Astrocyte (in vitro differentiated cells and primary cell): ENCODE measurements at places on chromosomes 11 and 22.
A peak's percentile ranks its signal among the peaks of the same experiment; 100 is the strongest.

GRCh38 chr11:103601225-103601846 lies 435.1 kb upstream of the DDI1 start:
- peak; percentile 38 for DNase-seq

- no peak for DNase-seq
Observed at GRCh38 chr11:43504316-43504950, 145.7 kb downstream of the TTC17 start.

DNA sequence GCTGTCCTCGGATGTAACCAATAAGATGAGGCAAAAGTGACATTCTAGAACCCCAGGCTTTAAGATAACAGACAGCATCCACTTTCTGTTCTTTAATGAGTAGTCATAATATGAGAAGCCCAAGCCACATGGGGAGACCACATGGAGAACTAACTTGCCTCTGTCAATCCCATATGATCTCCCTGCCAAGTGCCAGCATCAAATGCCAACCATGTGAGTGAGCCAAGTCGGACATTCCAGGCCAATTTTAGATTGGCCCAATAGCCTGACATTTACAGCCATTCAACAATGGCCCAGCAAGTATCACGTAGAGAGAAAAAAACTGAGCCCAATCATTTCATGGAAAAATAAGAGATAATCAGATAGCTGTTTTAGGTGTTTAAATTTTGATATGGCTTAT lies 2048.3 kb upstream of the RAG2 start:
- DNase-seq = no peak

DNA sequence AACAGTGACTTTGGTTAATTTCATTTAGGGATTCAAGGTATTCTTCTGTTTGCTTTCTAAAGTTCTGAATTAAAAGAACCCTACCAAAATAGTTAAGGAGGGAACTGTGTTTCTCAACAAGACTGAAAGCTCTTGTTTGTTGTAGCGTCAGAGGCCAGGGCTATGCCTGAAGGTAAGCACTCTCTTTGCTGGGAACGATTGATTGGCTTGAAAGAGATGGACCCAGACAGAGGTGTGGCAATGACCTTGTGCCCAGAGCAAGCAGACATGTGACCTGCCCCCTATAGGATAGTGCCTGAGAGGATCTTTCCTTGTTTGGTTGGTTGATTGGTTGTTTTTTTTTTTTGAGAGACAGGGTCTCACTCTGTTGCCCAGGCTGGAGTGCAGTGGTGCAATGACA lies 68.3 kb upstream of the CECR2 start:
- no peak for DNase-seq

- DNase-seq = peak; percentile 26
Observed at GRCh38 chr11:107898270-107898669, 30.0 kb upstream of the RAB39A start.

- DNase-seq = no peak
Observed at GRCh38 chr11:75478783-75479596, 46.0 kb upstream of the KLHL35 start.

- no peak for DNase-seq
Observed at GRCh38 chr11:32139896-32140520, 49.1 kb downstream of the RCN1 start.

DNA sequence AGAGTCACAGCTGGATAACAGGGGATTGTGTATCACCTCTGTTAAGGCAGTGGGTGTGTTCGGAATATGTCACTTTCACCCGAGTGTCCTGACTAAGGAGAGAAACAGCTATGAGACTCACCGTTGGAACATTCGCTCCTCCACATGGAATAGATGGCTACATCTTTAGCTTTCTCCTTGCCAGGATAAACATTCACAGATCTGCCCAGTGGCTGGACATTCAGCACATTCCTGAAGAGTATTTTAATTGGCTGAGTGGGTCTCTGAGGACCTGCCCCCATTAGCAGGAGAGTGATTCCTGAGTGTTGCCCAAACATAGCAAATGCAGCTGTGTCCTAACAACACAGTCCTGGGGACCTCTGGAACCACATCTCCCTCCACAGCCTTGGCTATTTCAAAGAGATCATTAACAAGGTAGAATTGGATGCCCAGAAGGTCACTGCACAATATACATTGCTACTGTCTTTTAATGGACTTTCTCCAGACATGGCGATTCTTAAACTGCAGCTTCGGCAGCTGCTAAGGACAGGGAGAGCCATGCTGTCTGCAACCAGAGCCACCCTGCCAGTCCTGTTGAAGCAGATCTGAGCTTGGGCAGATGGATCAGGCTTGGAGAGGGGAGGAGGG lies 435.0 kb upstream of the CADM1 start:
- peak; percentile 94 for DNase-seq

DNA sequence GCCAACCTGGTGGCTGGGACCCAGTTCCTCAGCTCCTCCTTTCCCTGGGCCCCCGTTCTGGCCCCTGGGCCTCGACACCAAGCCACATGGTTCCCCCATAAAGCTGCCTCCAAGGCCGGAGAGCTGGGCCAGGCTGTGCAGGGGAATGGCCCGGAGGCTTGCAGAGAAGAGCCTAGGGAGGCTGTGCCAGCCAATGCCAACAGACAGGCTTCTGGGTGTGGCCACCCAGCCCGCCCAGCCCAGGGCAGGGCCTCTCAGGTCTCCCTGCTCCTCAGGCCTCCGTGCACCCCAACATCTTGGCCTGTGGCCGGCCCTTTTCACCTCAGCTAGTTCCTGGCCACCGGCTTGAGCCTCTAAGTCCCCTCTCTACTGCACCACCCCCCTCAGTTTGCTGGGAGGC lies 17.4 kb upstream of the FLRT1 start:
- DNase-seq = no peak

DNA sequence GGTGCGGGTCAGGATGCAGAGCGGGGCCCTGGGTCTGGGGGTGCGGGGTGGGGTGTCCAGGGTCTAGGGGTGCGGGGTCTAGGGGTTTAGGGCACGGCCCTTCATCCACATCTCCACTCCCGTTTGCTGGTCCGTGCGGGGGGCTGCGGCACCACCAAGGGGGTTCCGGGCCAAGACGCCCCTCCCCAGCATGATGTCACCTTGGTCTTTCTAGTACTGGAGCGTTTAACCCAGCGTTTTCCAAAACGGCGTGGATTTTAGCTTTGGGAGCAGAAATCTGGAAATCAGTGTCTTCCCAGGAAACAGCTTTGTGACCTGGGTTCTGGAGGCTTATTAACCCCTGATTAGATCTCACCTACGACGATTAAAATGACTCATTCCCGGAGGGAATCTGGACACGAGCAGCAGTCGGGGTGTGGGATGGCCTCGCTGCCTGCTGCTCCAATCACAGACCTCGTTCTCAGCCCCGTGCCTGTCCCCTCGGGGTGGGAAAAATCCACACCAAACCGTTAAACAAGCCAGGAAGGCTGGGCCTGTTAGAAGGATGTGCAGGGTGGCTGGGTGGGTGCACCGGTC lies 759 bp downstream of the AP2A2 start:
- peak; percentile 59 for DNase-seq

- no peak for DNase-seq
Observed at GRCh38 chr22:22811016-22812009, 76.3 kb upstream of the IGLL5 start.

DNA sequence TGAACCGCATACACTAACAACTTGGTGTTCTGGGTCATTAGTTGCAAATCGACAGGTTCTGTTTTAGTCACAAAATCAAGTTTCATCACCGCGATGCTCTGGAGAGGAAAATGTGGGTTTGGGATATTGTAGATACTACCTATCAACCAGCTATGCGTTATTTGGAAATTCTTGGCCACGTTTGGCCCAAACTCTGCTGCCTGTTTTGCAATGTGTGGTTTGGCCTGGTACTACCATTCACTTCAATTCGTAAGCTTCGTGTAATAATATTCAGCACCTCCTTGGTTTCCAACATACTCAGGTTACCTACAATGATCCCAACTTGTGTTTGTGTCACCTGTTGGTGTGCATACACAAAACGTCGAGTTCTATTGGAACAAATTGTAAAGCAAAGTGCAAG lies 16.2 kb upstream of the ACER3 start:
- no peak for DNase-seq

DNA sequence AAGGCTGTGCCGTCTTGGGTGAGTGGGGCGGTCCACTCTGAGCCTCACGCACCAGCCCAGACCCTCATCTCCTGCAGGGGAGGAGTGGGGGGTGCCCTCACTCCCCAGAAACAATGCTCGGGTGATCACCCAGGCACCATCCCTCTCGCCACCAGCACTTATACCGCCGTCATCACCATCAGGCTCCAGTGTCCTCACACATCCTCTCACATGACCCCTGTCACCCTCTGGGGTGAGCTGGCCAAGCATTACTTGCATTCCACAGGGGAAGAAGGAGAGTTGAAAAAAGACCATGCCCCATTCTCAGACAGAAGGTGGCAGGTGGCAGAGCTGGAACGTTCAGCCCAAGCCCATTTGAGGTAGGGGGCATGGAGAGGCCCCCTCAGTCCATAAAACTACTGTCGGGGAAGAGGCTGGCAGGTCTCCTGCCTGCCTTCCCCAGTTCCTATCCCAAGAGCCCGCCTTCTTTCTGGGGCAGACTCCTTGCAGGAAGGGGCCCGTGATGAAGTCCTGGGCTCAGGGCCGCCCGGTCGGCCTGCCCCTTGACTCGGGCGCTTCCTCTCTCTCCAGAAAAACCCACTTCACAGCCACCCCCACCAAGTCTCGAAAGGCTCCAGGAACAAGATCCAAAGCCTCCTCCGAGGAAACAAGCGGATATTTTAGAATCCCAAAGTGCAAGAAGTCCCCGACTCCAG lies 153.3 kb downstream of the DSCAML1 start:
- DNase-seq = no peak

- no peak for DNase-seq
Observed at GRCh38 chr11:17152306-17152705, 55.5 kb downstream of the PIK3C2A start.

GRCh38 chr11:74533421-74533820 lies 39.9 kb upstream of the LIPT2 start:
- DNase-seq = no peak

- DNase-seq = no peak
Observed at GRCh38 chr11:118259138-118259537, 5.0 kb downstream of the MPZL2 start.

DNA sequence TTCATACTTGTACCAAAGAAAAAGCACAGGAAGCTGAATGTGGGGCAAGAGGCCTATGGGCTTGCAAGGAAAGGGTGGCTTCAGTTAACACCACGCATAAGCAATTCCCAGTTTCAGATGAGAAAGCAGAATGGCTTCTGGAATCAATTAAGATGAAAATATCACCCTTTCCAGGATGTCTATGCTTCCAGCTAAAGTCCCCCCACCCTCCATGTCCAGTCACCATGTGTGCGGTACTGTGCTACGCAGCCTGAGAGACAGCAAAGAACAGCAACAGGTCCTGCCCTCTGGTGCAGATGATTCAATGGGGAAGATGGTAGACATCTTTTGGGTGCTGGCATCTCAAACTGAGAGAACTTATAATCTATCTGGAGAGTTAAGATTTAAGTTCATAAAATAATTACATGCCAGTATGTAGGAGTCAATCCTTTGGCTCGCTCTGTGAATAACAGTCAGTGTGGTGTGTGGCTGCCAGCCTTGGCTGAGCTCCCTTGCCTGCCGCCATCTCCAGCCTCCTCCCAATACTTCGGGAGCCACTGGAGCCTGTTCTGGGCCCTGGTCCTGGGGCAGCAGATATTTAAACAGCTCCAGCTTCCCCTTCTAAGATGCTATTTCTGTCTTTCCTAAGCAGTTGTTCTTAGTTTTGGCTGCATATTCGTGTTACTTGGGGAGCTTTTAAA lies 44.5 kb downstream of the ME3 start:
- DNase-seq = no peak

DNA sequence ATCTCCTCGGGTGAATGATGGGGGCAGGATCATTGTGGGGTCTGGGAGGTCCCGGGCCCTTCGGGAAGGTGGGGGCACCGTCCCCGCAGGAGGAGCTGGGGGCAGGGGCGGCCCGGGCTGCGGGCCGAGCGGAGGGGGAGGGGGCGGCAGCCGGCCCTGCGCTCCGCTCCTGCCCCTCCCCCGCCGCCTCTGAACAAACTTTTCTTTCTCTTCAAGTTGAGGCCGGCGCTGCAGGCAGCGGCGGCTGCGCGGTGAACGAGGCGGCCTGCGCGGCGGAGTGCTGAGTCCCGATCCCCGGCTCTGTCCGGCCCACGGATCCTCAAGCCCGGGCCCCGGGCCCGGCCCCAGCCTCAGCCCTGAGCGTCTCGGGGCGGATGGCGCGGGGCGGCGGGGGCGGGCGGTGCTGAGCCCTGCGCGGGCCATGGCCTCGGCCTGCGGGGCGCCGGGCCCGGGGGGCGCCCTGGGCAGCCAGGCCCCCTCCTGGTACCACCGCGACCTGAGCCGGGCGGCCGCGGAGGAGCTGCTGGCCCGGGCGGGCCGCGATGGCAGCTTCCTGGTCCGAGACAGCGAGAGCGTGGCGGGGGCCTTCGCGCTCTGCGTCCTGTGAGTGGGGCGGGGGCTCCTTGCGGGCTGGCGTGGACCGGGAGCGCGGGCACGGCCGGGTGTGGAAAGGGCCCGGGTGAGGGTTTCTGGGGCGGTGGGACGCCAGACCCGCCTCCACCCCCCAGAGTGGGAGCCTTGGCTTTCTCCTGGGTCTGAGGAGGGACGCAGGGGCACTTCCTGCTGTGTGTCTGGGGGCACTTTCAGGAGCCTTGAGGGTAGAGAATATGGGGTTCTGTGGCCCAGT lies at the start of gene INPPL1:
Gene INPPL1, plus strand, starts transcription at position 204 of the 847 bp plus-strand sequence. Its CDS starts 218 bp downstream, at position 422.
- no peak for DNase-seq

DNA sequence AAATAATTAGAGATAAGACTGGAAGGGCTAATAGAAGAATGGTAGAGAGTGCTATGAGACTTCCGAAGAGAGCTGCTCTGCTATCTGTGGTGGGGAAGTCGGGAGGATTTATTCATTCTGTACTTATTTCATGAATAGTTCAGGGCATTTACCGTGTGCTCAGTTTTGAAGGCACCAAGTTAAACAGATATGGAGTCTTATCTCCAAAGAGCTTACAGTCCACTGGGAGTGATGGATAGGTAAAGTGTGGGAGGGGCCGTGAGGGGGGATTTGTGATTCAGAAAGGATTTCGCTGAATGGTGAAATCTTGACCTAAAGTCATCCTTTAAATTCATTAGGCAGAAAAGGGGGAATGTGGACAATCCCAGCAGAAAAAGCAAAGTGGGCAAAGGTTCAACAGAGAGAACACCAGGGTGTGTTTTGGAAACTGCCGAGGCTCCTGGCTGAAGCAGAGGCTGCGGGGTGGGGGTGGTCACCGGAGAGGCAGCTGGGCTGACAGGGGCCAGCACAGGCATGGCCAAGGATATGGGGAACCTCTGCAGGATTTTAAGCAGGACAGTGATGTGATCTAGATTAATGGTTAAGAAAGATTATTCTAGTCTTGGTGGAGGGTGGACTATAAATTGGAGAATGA lies 91.2 kb downstream of the UBASH3B start:
- DNase-seq = no peak

DNA sequence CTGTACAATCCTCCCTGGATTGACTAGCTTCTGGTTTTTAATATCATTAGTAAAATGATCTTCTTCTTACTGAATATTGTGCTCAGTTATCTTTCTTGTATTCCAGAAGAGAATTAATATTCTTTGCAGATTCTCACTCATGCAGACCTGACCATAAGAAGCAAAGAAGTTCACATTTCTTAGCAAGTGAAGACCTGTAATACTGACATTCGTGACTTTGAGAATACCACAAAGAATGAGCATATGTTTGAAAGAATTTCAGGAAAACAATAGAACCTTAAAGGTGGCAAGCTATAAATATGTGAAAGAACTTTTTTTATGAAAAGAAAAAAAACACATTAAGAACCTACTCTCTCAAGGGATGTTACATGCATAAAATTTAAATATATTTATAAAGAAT lies 371.6 kb downstream of the JRKL start:
- DNase-seq = no peak
